ENCODE measurements at places on chromosomes 3 and 15.
A peak's percentile ranks its signal among the peaks of the same experiment; 100 is the strongest.

- no peak for DNase-seq
Measured at GRCh38 chr3:108806316-108806715, 16.3 kb upstream of the TRAT1 start.

DNA sequence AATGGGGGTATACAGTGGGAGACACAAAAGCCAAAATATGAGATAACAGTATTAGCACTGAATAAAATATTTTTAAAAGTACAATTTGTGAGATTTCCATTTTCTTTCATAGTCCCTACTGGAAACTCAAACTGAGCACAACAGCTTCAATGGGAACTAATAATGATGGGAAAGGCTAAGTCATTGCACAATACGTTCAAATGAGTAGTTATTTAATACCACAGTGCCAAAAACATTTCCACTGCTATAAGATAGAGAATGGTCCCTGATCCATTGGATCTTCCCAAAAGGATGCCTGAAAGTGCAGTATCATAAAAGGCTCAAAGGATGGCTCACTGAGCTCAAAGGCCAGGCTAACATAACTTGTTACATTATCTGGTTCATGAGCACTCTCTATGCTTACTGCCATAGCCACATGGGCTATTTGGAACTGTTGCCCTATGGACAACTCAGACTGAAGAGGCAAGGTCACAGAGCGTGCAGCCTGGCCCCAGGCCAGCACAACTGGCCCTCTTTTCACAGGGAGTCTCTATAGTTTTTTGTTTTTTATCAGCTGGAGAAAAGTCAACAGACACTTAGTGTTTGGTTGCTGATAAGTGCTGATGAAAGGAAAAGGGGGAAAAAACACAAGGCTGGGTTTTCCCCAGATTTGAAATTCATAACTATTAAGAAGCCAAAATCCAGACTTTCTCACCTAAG is 54.1 kb upstream of the PPIB start:
- no peak for DNase-seq

GRCh38 chr3:77780278-77780996 is 740.5 kb downstream of the ROBO2 start:
- DNase-seq, result no peak

DNA sequence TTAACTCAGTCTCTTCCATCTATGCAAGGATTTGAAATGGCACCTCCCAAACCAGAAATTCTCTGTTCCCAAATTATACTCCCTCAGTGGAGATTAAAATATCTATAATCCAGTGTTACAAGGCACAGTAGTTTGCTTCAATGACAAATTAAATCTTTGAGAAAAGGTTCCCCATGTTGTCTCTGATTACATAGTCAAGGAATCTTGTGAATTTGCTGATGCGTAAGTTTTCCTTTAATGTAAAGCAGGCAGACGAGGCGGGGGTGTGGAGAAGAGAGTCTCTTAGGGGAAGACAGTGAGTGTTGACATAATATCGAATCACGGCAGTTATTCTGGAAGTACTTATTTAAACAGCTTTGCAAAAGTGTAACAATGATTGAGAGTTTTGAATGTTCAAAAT is 236.4 kb upstream of the RARB start:
- no peak for DNase-seq

DNA sequence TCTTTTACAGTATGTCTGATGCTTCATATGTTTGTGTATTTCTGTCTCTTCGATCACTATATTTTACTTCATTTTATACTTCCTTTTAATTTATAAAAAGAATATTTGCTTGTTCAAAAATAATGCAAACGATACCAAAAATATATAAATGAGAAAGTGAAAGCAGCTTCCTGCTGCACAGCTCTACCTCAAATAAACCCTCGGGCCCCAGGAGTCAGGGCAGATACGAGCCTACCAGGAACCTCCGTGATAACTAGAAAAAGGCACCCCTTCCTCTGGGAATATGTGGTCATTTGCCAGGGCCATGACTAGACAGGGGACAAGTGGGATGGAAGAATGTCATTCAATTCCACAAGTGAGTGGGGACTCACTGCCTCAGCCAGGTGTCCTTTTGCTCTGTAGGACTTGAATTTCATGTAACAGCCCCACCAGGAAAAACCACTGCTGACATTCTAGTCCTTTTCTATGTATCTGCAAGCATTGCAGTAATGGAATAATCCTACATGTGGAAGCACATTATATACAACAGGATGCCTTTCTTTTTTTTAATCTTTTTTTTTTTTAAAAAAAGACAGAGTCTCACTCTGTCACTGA is 133.3 kb downstream of the SUCLG2 start:
- no peak for DNase-seq

DNA sequence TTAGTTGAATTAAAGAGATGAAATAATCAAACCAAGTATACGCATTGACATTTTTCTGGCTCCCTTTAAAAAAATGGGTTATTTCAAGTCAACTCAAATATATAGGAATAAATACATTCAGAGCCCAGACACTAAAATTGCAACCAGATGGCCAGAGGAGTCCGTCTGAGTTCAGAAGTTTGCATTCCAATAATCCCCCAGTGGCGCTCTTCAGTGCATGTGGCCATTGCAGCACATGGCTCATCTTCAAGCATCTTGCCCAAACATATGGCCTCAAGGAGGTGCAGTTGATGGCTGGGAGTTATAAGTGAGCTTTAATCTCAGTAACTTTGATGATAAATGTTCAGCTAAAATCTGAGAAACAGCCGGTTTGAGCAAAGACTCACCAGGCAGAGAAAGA is 295.8 kb upstream of the LRRN1 start:
- DNase-seq, result no peak

GRCh38 chr3:45330510-45331295 is 57.7 kb upstream of the LARS2 start:
- DNase-seq, result no peak

- no peak for DNase-seq
Measured at GRCh38 chr3:161644891-161645635, 148.5 kb downstream of the OTOL1 start.

- no peak for DNase-seq
Measured at GRCh38 chr3:14523792-14524191, 16.4 kb downstream of the GRIP2 start.

- DNase-seq, result no peak
Measured at GRCh38 chr3:36548712-36549111, 168.4 kb downstream of the STAC start.

GRCh38 chr3:80297720-80298119 is 529.9 kb upstream of the ROBO1 start:
- no peak for DNase-seq

- DNase-seq, result no peak
Measured at GRCh38 chr15:65106011-65106590, 8.9 kb downstream of the UBAP1L start.

DNA sequence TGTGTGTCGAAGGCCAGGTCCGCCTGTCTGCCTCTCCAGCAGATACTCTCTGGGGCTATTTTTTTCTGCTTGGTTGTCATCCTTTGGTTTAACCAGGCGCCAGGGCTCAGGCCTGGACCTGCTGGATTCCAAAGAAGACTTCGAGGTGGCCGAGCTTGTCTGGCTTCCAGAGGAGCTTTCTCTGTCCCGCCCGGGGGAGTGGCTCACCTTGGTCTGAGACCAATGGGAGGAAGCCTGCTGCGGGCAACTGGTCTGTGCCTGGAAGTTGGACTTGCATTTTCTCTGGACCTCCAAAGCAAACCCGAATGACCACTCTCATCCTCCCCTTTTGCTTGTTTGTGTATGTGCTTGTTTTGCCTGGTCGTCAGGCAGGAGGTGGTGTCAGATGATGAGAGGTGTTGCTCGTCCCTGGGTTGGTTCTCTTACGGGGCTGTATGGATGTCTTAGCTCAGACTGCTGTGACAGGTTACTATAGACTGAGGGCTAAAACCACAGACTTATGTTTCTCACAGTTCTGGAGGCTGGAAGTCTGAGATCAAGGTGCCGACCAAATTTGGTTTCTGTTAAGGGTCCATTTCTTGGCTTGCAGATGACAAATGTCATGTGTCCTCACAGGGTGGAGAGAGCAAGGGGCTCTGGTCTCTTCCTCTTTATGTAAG is 19.3 kb downstream of the IGF1R start:
- DNase-seq, result no peak

DNA sequence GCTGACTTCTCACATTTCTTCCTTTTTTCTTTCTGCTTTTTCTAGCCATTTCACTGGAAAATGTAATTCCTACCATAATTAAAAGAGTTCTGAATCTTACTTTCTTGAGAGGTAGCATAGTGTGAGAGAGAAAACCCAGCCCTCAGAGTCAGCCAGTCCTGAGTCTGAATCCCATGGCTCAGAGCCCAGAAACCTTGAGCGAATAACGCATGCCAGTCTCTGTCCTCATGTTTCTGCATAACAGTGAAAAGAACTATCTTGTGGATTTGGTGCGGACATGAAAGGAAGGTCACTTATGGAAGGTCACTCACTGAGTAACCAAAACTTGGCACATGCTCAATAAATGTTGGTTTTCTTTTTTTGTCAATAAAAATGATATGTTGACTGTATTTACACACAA is 29.3 kb upstream of the SLCO3A1 start:
- DNase-seq, result no peak

DNA sequence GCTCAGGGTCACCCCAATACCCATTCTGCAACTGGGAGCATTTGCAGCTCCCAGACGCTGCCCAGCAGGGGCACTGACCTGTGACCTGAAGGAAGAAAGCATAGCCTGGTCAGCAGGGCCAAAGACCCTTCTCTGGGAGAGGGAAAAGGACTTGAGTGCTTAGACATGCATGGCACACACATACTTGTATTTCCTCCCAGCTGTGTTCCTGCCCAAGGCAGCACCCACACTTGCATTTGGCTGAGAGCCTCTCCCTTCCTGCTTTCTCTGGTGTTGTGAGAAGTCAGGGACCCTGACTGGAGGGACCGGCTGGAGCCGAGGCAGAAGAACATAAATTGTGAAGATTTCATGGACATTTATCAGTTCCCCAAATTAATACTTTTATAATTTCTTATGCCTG is 7.2 kb upstream of the LAMB2 start:
- DNase-seq, result no peak

GRCh38 chr3:88113311-88114162 is 36.2 kb upstream of the C3orf38 start:
- DNase-seq, result peak; percentile 38

- no peak for DNase-seq
Measured at GRCh38 chr15:36925653-36926426, 174.5 kb downstream of the MEIS2 start.

GRCh38 chr3:171803044-171803443 is 7.2 kb downstream of the PLD1 start:
- no peak for DNase-seq

GRCh38 chr3:40985195-40985594 is 214.1 kb upstream of the CTNNB1 start:
- DNase-seq, result no peak

DNA sequence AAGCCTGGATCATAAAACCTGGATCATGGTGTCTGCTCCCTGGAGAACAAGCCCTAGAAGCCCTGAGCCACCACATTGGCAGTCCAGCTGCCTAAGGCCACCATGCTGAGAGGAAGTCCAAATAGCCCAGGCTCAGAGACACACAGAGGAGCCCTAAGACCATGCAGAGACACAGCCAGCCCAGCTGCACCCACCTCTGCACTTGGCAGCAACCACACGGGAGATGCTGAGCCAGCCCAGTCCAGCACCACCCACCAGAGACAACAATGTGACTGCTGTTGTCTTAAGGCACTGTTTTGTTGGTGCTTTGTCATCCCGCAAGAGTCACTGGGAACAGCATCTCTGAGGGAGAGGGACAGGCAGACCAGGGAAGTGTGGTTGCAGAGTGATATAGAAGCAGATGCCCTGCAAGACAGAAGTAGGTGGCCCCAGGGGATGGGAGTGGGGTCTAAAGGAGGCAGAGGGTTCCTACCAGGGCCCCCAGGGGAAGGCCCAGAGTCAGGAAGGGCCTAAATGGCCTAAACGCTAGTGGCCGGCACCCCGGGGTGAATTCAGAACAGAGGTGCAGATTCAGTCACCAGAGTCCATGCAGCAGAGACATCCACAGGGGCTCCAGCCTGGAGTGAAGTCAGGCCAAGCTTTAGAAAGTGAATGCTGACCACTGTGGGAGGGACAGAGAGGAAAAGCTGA is 105.4 kb upstream of the PRR20G start:
- DNase-seq, result no peak

- DNase-seq, result no peak
Measured at GRCh38 chr3:71722693-71723092, 2.5 kb downstream of the EIF4E3 start.

- DNase-seq, result no peak
Measured at GRCh38 chr3:9749296-9749644, 482 bp upstream of the OGG1 start.

DNA sequence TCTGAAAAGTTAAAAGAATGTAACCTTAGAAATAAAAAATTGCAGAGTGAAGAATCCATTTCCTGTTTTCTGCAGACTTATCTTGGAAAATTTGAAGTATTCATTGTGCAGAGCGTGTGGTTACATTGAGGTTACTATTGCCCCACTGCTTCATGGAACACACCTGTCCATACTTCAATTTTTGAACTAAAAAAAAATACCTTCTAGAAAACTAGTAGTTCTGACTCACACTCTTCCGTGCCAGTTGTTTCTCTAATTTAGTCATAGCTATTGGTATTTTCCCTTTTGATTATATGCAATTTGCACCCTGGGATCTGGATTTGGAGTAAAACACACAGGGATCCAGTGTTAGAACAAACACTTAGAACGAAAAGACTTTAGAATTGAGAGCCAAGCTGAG is 111.8 kb upstream of the LYSMD4 start:
- no peak for DNase-seq

DNA sequence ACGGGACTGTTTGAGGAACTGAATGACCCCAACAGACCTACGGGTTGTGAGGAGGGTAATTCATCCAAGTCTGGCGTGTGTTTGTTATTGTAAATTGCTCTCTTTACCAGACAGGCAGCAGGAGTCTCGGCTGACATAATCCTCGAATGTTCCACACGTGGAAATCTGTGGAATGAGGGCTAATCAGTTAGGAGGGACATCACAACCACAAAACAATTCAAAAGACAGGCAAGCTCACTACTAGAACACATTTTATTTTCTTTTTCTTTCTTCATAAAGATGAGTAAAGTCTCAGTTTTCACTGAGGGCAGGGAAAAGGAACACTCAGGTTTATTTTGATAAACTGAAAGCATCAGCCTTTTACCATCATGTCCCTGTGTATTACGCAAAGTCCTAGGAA is 53.8 kb downstream of the GRK7 start:
- no peak for DNase-seq

GRCh38 chr15:61888074-61888780 is 172.0 kb downstream of the VPS13C start:
- DNase-seq, result no peak

DNA sequence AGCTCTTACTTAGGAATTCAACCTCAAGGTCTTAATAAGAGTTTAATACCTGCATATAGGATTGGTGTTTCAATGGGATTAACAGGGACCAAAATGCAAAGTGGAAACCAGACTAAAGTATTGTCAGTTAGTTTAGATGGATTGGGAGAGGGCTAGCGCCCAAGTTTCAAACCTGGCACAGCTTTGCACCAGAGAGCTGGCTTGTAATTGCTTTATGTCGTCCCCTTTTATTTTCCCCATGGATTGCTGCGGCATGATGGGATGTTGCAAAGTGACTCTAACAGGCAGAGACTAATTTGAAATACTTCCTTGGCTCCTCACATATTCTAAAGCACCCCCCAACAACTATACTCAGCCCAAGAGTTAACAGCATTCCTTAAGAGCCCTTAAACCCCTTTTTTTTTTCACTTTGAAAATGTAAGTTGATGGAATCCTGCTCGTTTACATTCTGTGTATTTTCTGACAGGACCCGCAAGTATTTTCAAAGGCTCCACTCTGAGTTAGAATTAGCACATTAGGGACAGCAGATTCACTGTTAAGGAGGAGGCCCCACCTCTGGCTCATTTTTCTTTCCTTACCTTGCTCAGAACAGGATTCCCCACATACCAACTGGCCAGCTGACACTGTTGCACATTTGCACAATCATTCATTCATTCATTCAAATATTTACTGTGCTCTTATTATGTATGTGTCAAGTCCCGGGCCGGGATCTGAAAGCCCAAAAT is 214.2 kb downstream of the ERC2 start:
- DNase-seq, result no peak
